ENCODE measurements at places on chromosomes 1 and 21. TPM values are rescaled to one million over a fixed set of nuclear protein-coding genes. Genes with fewer than 3 reads are reported as not detected.

RHD gene
- not detected for total RNA-seq

DNA sequence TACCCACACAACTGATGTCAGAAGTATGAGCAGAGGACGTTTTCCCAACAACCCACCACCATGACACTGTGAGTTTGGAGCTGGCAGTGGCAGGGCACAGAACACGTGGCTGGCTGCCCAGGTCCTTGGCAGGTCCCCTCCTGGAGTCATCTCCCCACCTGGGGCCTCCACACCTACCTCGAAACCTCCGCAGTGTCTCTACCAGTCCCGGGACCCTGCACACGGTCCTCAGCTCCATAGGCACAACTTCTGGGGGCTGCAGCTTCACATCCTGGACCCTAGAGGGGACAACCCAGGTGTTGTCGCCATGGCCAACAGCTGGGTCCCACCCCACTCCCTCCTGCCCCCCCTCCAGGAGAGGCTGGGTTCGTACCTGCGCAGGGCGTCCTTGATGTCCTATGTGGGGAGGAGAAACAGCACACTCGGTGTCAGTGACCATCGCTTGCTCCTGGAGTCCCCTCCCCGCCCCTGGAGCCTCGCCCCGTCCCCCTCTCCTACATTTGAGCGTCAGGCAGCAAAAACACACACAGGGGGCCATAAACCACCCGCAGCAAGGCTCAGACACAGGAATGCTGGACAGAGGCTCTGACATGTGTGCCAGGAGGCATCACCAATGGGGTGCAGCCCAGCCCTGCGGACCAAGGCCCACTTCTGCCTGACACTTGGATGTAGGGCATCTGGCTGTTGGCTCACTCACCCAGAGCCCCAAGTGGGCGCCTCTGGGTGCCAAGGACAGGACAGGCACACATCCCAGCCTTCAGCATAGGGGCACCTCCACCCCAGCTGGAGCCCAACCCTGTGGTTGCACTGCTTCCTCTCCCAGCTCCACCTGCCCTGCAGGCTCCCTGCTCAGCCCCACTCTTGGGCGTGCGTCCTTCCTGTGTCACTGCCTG is 9.6 kb downstream of the TRIM11 start:
- no peaks in the 10 kb centered on the region for H3K27me3 ChIP-seq
- H3K27ac ChIP-seq: no peak overlapping the region
- DNase-seq: peak; percentile 23
- no peaks in the 10 kb centered on the region for H3K36me3 ChIP-seq
- H3K4me3 ChIP-seq: no peak overlapping the region
- no peaks in the 10 kb centered on the region for H3K4me1 ChIP-seq

DNA sequence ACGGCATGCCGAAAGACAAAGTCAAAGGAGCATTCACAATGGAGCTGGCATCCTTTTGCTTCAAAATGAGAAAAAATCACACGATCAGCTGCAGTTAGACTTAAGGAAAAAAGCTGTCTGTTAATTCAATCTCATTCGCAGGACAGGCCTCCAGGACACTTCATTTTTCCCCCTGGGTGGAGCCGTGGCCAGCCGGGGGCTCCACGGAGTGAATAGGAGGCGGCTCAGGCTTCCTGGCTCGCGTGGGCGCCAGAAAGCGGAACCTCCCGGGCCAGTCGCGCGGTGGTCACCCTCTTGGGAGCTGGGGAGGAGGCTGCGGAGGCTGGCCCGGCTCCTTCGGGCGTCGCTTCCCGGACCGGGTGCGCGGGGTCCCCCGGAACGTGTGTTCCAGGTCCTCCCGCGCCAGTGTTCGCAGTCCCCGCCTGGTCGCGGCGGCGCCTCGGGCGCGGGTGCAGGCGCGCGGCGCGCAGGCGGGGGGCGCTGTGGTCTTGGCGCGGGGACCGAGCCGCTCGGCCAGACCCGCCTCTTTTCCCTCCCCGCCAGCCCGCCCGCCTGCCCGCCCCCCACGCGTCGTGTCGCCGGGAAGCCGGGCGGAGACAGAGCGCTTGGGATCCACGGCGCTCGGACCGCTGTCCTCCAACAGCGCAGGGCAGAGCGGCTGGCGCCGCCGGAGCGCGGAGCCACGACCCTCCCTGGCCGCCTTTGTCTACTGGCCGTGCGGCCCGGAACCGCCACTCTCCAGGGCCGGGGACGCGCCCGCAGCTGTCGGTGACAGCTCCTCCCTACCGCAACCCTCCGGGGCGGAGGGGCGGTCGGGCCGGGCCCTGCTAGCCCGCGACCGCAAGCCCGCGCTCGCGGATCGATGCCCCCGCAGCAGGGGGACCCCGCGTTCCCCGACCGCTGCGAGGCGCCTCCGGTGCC is at the start of gene RHOU:
Gene RHOU (plus strand): TSS at position 599 of the 921 bp plus-strand sequence. CDS start 264 bp downstream, at position 863.
- H3K27me3 ChIP-seq: no peaks in the 10 kb centered on the region
- H3K4me3 ChIP-seq: peak within 1 kb of the TSS; percentile 65
- no peaks in the 10 kb centered on the region for H3K36me3 ChIP-seq
- H3K27ac ChIP-seq: peak within 1 kb of the TSS; percentile 25
- H3K4me1 ChIP-seq: peaks cover 9% of the 10 kb centered on the region
- DNase-seq: peak; percentile 62

NPHS2 gene
- not detected for total RNA-seq

TDRD10 gene
- not detected for total RNA-seq

- no peaks in the 10 kb centered on the region for H3K36me3 ChIP-seq
- no peak overlapping the region for H3K4me3 ChIP-seq
- H3K27me3 ChIP-seq: no peaks in the 10 kb centered on the region
- H3K27ac ChIP-seq: no peak overlapping the region
- no peak for DNase-seq
Observed at GRCh38 chr1:52253421-52253820, 111.5 kb downstream of the ZFYVE9 start.

DNA sequence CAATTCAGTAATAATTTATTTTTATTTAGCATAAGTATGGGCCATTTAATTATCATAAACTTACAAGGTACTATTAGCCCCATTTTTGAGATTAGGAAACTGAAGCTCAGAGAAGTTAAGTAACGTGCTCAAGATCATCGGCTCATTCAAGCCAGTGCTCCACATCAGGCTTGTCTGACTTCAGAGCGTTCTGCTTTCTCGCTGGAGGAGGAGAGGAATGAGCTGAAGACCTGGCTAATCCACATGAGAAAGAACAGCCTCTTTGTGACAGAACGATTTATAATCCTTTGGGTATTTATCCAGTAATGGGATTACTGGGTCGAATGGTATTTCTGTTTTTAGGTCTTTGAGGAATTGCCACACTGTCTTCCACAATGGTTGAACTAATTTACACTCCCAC is 39.7 kb downstream of the DDX20 start:
- H3K4me3 ChIP-seq: no peak overlapping the region
- H3K27me3 ChIP-seq: no peaks in the 10 kb centered on the region
- no peaks in the 10 kb centered on the region for H3K36me3 ChIP-seq
- DNase-seq: no peak
- H3K27ac ChIP-seq: no peak overlapping the region

PGLYRP3 gene
- total RNA-seq: not detected

DTL gene
- total RNA-seq: 23.6 TPM

- H3K27me3 ChIP-seq: no peaks in the 10 kb centered on the region
- H3K36me3 ChIP-seq: no peaks in the 10 kb centered on the region
- H3K4me3 ChIP-seq: no peak overlapping the region
Observed at GRCh38 chr1:58883037-58883887, 99.4 kb upstream of the JUN start.

RAB7B gene
- total RNA-seq: not detected

DNA sequence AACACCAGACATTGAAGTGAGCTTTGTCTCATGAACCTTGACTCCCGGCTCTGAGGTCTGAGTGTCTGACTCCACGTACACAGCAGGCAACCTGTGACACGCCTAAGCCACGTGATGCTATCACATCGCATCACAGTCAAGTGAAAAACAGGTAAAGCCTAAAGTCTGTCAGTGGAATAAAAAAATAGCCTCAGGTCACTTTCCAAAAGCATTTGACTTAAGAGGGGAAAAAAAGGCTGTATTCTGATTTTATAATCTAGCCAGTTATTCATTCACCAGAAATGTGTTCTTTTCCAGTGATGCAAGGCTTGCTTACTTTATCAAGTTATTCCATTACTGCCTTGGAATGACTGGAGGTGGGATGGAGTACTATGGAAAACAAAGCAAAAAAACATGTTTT is 163.2 kb upstream of the HMCN1 start:
- H3K27me3 ChIP-seq: no peaks in the 10 kb centered on the region
- no peaks in the 10 kb centered on the region for H3K36me3 ChIP-seq
- H3K4me1 ChIP-seq: peaks cover 7% of the 10 kb centered on the region
- no peak overlapping the region for H3K4me3 ChIP-seq

TSPAN1 gene
- total RNA-seq: 0.34 TPM

- no peak for DNase-seq
- no peaks in the 10 kb centered on the region for H3K36me3 ChIP-seq
- no peak overlapping the region for H3K27ac ChIP-seq
Observed at GRCh38 chr21:29078869-29079767, 5.7 kb upstream of the CCT8 start.

DNA sequence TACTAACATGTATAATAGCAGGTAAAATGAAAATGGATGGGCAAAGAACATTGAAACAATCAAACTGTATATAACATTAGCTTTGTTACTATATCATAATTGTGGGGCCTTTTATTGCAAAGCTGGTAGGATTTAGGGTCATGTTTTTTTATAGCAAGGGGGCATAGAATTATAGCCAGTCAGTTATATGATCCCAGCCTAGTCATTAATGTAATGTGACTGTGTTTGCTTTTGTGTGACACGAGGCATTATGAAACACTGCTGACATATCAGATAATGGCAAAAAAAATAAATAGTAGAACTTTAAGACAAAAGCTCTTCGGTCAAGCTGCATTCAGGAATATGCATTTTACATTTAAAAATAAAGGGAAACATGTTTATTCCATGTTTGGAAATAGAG is 81.3 kb upstream of the ZNF281 start:
- DNase-seq: no peak
- no peak overlapping the region for H3K27ac ChIP-seq
- no peaks in the 10 kb centered on the region for H3K4me1 ChIP-seq
- no peaks in the 10 kb centered on the region for H3K36me3 ChIP-seq

DNA sequence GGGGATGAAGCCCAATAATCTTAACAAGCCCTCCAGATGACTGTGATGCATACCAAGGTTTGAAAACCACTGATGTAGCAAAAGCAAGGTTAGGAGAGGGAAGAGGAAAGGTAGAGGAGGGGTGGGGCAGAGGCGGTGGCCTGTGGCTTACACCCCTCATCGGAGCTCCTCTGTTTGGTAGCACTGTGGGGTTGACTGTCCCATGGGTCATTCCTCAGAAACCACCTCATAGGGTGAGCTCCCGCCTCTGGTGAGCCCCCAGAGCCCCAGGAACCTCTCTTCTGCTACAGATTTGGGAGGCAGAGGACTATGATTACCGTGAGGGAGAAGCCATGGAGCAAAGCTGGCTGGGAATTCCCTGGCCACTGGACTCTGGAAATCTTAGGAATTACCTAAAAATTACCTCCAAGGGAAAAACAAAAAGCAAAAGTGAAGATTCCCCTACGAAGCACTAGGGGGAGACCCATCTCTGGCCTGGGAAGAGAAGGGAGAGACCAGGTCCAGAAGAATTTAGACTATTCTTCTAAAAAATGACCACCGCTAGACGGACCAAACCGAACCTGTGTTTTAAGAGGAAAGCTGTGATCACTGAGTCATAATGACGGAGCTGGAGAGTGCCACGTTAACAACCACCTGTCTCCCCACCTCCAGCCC is 1.5 kb upstream of the RASSF5 start:
- peaks cover 28% of the 10 kb centered on the region for H3K4me1 ChIP-seq
- H3K27me3 ChIP-seq: no peaks in the 10 kb centered on the region
- no peak for DNase-seq

CRP gene
- not detected for total RNA-seq

GRCh38 chr1:229025576-229025975 is 245.3 kb upstream of the RAB4A start:
- H3K4me3 ChIP-seq: no peak overlapping the region
- H3K36me3 ChIP-seq: no peaks in the 10 kb centered on the region
- no peak for DNase-seq
- no peaks in the 10 kb centered on the region for H3K27me3 ChIP-seq
- H3K27ac ChIP-seq: no peak overlapping the region

DNA sequence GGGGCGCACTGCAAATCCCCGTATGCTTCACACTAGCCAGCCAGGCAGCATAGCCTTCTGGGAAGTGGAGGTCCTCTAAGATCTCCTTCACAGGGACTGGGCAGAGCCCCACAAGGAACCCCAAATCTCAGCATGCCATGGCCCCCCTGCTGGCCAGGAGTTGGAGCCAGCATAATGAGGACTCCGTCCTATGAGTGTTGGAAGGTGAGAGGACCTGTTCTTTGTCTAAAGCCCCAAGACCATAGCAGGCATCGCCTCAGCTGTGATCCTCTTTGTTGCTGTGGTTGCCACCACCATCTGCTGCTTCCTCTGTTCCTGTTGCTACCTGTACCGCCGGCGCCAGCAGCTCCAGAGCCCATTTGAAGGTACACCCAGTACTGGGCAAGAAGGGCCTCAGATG is 1.5 kb downstream of the SHISA4 start:
- H3K27ac ChIP-seq: no peak overlapping the region
- peaks cover 8% of the 10 kb centered on the region for H3K4me1 ChIP-seq
- no peaks in the 10 kb centered on the region for H3K27me3 ChIP-seq
- no peaks in the 10 kb centered on the region for H3K36me3 ChIP-seq
- H3K4me3 ChIP-seq: no peak overlapping the region
- DNase-seq: no peak

DNA sequence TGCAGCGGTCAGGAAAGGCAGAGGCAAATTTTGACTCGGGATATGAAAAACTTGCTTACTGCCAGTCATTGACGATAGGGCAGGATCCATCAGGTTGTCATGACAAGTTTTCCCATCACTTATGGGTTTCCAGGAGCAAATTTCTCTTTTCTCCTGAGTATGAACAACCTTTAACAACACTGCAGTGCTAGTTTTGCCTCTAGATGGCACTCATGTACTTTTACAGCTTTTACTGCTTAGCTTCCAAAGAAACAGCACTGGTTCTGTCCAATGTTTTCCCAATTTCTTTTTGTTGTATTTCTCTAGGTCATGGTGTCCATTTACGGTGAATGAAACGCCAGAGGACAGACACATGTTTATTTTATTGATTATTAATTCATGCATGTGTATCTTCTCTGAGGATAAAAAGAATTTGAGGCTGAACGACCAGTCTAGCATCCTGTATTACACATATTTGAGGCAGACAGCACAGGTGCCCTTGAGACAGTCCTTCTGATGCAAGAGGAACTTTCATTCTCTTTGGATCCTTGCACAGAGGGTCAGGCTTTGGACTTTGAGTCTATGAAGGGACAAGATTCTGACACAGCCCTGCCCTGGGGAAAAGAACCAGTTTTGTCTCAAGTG is 112.3 kb upstream of the TRABD2B start:
- H3K36me3 ChIP-seq: no peaks in the 10 kb centered on the region
- DNase-seq: no peak
- no peak overlapping the region for H3K27ac ChIP-seq
- H3K4me1 ChIP-seq: no peaks in the 10 kb centered on the region

TMEM52 gene
- 5.8 TPM for total RNA-seq

- H3K36me3 ChIP-seq: no peaks in the 10 kb centered on the region
- no peaks in the 10 kb centered on the region for H3K27me3 ChIP-seq
- peaks cover 31% of the 10 kb centered on the region for H3K4me1 ChIP-seq
Observed at GRCh38 chr21:27422435-27422834, 455.5 kb upstream of the ADAMTS5 start.

- H3K27ac ChIP-seq: no peak overlapping the region
- no peak for DNase-seq
- H3K27me3 ChIP-seq: no peaks in the 10 kb centered on the region
- no peaks in the 10 kb centered on the region for H3K4me1 ChIP-seq
- H3K36me3 ChIP-seq: no peaks in the 10 kb centered on the region
Observed at GRCh38 chr1:74463333-74463988, 49.0 kb downstream of the LRRC53 start.
